GM10248 (cell line): ENCODE measurements at places on chromosomes 1 and 21.
A peak's percentile ranks its signal among the peaks of the same experiment; 100 is the strongest.

- no peak for DNase-seq
Observed at GRCh38 chr1:232682248-232682647, 52.3 kb upstream of the SIPA1L2 start.

GRCh38 chr1:204927673-204928641, 57.3 kb downstream of the NFASC start:
- no peak for DNase-seq

DNA sequence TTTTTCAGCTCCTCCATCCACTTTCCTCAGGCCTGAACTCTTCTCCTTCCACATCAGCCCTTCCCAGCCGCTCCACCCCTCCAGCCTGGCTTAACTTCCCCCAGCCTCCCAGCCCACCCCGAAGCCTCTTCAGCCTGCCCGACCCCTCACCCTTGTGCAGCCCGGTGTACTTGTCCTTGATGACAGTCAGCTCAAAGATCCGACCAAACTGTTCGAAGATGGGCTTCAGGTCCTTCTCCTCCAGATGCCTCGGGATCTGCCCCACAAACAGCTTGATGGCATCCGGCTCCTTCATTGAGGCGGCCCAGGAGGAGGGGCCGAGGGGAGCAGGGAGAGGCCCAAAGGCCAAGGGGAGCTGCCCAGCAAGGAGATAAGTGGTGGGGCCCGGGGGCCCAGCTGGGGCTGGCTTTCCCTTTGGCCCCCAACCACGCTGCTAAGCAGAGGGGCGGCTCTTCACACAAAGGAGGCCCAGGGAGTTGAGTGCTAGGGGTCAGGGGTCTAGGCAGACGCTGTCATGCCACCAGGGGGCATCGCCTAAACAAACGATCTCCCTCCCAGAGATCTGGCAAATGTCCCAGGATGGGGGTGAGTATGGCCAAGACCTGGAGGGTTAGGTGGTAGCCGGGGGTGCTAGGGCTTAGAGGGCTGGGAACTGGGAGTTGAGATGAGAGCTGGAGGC, 738 bp downstream of the CELF3 start:
- no peak for DNase-seq

DNA sequence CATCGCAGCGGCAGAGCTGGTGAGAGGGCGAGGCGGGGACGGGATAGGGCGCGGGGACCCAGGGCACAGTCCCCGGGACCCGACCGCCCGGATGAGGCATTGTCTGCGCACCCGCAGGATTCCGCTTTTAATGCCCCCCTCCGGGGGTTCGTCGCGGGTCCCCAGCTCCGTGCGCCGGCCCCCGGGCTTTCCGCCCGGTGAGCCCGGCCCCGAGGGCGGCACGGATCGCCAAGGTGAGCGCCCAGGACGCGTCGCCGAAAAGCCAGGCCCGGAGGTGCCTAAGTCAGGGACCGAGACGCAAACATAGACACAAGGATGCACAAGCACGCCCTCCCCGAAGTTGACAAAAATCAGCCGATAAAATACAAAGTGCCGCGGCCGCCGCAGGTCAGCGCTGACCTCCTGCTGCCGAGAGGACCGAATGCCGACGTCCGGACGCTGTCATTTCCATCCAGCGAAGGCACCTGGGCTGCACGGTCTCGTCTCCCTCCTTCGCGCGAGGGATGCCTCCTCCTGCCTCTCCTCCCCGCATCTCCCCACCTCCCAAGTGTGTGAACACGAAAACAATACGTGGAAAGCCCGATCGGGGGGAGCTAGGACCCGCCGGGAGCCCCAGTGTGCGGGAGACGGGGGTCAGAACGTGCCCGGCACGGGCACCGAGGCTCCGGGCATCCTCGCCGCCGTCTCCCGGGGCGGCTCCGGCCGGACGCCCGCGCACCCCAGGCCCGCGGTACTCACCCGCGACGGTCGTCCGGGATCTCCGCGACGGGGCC, 101.1 kb upstream of the SOD1 start:
- DNase-seq, result no peak

- peak; percentile 10 for DNase-seq
Observed at GRCh38 chr1:96236156-96236739, 485.3 kb upstream of the PTBP2 start.

DNA sequence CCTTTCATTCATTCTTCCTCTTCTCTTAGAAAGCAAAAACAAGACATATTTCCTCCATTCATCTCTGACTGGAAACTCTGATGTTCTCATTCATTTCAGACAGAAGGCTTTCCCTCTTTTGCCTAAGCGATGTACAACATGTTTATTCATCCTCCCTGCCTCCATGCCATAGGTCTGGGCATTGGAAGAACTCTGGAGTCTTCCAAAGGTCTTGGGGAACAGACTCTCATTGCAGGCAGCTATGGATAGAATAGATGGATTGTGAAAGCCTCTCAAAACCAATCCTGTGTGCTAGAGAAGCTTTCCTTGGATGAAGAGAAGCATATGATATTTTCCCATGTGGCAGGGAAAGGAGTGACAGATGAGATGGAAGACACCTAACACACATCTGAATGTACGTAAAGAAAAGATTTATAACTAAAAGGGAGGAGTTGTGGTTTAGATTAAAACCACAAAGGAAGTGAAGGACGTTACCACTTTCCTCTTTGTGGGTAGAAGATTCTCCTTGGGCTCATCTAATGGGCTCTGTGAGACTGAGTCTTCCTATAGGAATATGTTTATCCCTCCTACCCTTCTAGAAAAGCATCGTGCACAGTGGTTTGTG, 38.7 kb downstream of the BCL9 start:
- no peak for DNase-seq

DNA sequence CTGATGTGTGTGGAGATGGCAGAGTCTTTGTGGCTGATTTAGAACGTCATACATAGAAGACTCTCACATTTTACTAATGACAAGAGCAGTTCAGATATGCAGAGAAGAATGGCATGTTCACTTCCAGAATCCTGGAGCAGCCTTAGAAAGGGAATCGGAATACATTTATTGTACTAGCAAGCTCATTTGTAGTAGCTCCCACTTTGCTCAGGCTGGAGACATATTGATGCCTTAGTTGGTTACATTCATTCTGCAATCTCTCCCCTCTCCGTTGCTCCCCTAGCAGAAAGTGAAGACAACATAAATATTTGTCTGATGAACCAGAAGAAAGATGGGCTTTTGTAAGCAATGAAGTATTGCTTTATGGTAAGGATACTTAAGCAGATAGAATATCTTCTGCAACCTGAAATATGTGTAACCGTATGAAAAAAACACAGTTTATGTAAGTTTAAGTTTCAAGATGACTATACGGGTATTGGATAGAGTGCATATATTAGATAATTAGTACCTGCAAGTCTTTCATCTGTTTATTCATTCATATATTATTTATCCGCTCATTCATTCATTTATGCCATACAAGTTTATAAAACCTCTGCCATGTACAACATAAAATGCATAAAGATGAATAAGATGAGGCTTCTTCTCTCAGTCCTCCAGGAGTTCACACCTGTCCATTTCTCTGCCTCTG, 135.7 kb downstream of the CNIH3 start:
- DNase-seq, result no peak

DNA sequence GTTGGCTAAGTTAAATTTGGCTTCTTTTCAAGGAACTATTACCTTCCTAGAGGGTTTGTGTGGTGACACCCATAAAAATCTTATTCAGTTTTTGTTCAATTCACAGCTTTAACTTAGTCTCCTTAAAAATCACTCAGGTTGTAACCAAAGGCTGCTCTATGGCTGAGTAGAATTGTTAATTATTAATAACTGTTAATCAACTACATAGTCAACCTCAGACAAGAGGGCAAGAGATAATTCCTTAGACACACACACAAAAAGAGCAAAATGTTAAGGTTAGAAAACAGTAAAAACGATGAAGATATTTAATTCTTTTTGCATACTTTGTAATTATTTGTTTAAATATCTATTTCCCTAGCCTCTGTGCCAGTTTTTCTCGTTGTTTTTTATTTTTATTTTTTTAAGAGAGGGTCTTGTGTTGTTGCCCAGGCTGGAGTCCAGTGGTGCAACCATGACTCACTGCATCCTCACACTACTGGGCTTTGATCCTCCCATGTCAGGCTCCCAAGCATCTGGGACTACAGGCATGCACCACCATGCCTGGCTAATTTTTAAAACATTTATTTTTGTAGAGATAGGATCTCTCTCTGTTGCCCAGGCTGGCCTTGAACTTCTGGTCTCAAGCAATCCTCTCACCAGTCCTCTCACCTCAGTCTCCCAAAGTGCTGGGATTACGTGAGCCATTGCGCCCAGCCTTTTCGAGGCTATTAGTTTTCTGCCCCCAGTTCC, 215.2 kb downstream of the DISC1 start:
- DNase-seq, result no peak

DNA sequence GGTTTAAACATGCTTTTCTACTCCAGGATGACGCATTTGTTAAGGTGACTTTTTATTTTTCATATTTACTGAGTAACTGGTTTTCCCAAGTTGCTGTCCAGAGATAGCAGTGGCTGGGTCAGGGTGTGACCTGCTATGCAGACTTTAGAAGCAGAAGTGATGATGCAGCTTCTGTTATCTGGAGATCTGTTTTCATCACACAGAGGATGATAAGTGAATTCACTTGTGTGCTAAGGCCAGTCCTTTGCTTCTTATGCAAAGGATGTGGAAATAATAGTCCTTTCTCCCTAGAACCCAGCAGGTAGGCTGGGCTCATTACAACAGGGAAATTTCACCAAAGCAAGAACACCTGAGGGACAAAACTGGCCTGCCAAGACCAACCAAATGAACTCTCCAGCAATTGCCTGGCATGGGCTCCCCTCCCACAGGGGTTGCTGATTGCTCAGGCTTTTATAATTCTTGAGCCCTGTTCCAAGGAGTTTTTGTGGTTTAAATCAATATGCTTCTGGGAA, 97.8 kb upstream of the LPGAT1 start:
- no peak for DNase-seq

DNA sequence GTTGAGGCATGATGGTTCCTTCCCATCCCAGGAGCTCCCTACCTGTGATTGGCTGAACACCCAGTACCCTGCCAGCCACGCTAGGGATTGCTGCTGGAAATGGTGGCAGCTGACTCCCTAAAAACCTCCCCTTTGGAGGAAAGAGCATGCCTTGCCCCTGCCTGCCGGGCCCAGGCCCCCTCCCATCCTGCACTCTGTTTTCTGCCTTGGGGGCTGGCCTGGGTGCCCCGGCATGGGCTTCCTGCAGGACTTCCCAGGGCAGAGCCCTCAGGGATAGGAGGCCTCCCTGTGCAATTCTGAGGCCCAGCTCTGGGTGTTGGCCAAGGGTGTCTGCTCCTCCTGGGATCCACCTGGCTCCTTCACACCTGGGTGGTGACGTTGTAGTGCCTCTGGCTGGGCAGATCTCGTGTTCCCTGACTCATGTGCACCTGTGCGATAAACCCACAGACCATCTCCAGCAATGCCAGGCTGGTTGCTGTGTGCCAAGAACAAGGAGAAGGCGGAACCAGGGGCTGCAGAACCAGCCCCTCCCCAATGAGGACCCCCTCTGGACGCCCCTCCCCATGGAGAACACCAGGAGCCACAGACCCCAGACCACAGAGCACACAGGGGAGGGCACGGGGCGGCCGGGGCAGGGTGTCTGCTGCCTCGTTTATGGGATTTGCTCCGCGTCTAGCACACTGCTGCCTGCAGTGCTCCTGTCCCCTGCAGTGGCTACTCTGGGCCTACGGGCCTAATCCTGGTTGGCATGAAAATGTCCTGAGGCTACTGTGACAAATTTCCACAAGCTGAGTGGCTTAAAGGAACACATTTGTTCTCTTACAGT, 13.6 kb downstream of the CSTB start:
- no peak for DNase-seq

DNA sequence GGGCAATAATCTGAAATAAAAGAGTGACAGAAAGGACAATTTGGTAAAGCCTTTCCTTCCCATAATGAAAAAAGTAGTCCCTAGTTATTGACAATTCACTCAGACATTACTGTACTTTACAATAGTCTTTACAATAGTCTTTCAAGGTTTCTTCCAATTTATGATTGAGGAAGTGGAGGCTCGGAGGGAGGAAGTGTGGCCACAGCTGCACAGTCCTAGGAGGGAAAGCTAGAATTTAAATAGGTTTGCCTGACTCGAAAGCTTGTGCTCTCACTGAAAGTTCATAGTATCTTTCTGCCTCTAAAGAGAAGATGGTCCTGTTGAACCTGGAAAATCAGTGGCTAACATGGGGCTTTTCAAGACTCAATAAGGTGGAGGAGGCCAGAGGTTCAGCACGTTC, 203.2 kb downstream of the SDCCAG8 start:
- DNase-seq, result no peak

DNA sequence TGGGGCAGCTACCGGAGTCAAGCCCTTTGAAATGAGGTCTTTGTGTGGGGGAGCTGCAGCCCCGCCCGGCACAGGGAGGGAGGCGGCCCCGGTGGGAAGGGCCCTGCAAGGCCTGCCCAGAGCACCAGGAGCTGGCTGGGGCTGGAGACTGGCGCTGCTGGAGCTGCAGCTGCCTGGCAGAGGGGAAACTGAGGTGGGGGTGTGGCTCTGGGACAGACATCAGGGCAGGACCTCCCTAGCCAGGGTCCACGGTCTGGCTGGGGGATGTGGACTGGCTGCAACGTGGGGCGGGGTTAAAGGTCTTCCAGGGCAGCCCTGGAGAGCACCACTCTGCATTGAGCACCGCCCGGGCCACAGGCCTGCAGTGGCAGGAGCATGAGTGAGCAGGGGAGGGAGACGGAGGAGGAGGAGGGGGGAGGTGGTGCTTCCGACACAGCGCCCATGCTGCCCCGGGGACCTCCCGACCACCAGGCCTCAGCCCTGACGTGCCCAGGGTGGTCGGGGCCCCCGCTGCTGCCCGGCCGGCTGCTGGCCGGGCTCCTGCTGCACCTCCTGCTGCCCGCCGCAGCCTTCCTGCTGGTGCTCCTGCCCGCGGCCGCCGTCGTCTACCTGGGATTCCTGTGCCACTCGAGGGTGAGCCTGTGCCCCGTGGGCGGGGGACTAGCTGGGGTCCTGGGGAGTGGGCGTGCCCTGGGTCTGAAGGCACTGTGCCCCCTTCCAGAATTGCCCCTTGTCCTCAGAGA, 4.8 kb upstream of the ANKRD65 start:
- no peak for DNase-seq

DNA sequence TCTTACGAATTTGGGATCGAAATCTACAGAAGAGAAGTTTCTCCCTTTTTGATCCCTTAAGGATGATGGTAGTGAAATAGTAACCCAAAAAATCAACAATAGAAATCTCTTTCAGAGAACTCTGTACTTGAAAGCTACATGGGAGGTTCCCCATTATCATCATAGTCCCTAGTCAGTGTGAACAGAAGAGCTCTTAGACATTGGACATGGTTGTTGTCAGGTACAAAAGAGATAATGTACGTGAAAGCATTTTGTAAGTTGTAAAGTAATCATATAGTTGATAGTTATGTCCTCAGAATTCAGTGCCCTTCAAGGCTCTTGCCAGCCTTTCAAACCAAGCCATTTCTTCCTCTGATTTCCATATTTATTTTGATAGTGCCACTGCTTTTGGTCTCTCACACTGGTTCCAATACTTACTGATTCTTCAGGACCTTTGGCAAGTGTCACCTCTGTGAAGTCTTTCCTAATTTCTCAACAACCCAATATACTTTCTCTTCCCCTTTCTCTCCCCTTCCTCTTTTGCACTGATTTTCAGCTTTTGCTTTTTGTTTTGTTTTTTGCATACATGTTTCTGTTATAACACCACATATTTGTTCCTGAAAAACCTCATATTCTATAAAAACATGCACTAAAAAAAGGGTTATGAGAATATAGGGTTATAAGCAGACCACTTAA, 22.4 kb downstream of the VPS45 start:
- DNase-seq, result peak; percentile 26
